ENCODE measurements at places on chromosomes 7 and 10.

- no peak for DNase-seq
These were observed 44.3 kb upstream of the PRKCQ start for GRCh38 chr10:6624392-6624791.

DNA sequence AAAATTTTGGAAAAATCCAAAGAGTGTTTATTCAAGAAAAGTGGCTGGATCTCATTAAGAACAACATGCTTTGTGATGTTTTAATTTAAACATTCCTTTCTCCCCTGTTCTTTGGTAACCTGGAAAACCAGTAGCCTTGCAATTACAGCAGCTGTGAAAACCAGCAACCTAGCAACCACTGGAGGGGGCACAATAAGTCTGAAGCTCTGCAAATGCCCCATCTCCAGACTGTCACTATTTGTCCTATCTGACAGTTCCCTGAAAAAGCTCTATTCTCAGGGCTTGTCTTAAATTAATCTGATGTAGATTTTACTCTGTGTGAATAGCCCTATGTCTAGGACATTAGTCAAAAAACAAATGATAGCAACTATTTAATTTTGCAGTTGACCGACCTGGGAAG lies 137.6 kb upstream of the THSD7A start:
- no peak for DNase-seq

- no peak for DNase-seq
These were observed 60.4 kb upstream of the RAPGEF5 start for GRCh38 chr7:22417349-22417748.

DNA sequence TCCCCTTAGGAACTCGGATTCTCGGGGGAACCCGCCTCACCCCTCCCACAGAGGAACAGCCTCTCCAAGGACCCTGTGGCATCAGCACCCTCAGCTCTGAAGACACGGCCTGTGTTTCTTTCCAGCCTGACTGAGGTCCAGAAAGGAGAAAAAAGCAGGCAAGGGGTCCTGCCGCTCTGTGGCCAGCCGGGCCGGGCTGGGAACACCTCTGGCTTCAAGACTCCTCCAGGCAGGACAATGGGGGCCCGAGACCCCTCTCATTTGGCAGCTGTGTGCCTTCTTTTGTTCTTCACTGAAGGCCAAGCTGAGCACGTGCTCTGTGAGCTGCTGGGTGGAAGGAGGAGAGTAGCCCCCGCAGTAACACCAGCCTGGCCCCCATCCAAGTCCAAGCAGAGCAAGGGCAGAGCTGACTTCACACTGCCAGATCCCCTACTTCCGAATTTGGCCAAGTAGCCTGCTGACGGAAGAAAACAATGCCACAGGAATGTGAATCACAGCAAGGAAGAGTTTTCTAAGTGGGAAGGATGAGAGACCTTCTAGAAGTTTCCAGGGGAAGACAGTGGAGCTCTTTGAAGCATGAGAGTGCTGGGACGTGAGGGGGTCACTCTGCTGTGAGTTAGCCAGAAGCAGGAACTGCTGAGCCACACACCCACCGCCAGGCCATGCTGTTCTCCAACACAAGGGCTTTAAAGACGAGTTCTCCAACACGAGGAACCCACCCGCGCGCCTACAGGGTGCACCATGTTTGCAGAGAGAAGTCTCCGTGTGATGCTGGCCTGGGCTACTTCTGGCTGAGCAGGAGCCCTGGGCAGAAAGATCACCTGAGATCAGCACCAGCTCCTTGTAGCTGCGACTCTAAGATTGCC lies 3.1 kb downstream of the CNPY1 start:
- no peak for DNase-seq

DNA sequence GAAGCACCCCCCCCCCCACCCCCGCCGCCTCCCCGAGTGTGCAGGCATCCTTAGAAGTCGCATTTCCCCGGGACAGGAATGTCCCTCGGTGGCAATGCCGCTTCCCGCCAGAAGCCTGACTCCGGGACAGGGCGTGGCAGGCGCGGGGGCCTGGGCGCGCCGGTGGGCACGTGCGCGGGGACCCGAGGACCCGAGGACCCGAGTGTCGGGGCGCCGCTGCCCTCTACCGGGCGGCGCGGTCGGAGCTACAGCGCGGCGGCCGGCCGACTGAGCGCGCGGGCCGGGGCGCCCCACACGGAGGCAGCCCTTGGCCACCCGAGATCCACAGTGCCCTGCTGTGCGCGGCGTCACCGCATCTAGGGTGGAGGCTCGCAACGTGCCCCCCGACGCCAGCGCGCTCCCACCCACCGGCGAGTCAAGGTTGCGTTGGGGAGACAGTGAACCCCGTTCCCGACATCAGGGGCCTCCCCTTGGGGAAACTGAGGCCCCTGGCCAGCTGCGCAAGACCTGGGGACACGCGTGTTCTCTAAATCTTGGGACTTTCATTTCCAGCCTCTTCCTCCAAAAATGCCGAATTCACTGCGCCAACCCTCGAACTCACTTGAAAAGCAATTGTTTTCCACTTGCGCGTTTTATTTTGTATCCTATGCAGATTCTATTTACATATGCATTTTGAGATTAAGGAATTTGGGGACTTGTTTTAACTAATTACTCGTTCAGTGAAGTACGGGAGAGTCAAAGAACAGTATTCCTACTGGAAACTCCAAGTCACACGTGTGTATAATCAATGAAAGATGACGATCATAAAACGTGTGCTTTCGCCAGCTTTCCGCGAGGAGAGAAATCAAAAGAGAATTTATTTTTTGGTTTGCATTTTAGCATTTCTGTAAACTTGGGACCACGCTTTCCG lies 3.1 kb upstream of the CUX1 start:
- no peak for DNase-seq

DNA sequence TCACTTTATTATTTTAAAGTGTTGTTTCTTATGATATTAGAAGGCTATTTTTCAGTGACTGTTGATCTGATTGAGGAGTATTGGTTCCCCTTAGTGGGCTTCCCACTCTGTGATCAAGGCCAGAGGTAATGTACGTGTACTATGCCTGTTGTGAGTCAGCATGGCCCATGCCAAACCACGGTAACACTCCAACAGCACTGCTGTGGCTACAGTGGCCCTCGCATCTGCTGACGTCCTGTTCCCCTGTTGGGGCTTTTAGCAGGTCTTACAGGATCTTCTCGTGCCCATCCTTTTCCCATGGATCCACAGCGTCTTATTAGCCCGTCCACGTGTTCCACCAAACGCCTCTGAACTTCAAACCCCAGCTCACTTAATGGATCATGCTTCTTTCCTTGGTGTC lies 964.6 kb upstream of the CELF2 start:
- DNase-seq: no peak

GRCh38 chr7:873367-874002 lies 2.9 kb upstream of the GET4 start:
- DNase-seq: peak; percentile 34

- DNase-seq: no peak
These were observed 132.6 kb downstream of the NXPH1 start for GRCh38 chr7:8566016-8566415.

GRCh38 chr10:114749014-114749413 lies 72.6 kb upstream of the FHIP2A start:
- DNase-seq: no peak

DNA sequence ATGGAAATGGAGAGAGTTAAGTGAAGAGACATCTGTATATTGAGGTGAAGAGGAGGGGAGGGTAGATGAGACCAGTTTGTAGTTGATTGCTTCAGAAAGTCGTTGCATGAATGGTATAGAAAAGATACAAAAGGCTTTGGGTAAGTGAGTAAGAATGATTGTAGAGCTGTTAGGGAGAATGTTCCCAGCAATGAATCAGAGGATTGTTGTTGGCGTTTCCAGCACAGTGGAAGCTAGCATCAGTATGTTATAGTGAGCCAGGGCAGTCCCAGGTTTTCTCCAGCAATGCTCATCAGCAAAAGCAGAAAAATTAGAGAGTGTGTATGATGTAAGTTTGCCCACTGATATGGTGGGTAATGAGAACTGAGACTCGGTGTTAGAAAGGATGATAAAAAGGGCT lies 15.4 kb upstream of the CDK6 start:
- DNase-seq: no peak

- no peak for DNase-seq
These were observed 215.8 kb downstream of the SKAP2 start for GRCh38 chr7:26648554-26648953.

DNA sequence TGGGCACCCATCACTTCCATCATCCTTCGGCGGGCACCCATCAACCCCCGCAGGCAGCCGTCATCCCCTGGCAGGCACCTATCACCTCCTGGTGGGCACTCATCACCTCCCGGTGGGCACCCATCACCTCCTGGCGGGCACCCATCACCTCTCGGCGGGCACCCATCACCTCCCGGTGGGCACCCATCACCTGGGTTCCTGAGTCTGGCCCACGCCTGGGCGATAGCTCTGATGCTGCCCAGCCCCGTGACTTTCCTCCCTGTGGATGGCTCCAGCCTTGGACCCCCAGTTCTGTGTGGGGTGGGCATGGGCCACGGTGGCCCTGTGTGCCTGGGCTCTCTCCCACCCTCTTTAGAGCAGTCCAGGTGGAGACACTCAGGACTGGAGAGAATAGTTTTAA lies 29.0 kb downstream of the PFKFB3 start:
- DNase-seq: no peak

DNA sequence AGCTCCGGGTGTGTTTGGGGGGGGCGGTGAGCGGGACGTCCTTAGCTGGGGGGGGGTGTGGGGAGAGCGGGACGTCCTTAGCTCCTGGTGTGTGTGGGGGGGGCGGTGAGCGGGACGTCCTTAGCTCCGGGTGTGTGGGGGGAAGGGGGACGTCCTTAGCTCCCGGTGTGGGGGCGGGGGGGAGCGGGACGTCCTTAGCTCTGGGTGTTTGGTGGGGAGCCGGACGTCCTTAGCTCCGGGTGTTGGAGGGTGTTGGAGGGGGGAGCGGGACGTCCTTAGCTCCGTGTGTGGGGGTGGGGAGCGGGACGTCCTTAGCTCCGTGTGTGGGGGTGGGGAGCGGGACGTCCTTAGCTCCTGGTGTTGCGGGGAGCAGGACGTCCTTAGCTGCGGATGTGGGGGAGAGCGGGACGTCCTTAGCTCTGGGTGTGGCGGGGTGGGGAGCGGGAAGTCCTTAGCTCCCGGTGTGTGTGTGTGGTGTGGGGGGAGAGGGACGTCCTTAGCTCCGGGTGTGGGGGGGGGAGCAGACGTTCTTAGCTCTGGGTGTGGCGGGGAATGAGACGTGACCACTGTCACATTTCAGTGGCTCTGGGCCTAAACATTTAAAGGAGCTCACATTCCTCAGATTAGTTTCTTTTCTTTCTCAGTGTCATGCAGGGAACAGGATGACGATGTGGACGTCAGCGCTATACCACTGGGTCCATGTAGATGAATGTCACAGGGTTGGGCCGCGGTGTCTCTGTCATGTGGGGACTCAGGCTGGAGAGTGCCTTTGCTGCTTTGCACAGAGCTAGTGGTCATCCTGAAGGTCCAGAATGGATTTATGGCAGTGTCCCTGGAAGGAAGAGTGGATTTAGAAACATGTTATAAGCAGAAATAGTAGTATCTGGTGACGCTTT lies 7.5 kb downstream of the DYNC2I1 start:
- DNase-seq: no peak
